Daoy (cell line): ENCODE measurements at places on chromosomes 3 and 15. TPM values are rescaled to one million over a fixed set of nuclear protein-coding genes. Genes with fewer than 3 reads are reported as not detected.

- DNase-seq, result no peak
These were observed 520.1 kb downstream of the NTRK3 start for GRCh38 chr15:87736401-87736800.

DNA sequence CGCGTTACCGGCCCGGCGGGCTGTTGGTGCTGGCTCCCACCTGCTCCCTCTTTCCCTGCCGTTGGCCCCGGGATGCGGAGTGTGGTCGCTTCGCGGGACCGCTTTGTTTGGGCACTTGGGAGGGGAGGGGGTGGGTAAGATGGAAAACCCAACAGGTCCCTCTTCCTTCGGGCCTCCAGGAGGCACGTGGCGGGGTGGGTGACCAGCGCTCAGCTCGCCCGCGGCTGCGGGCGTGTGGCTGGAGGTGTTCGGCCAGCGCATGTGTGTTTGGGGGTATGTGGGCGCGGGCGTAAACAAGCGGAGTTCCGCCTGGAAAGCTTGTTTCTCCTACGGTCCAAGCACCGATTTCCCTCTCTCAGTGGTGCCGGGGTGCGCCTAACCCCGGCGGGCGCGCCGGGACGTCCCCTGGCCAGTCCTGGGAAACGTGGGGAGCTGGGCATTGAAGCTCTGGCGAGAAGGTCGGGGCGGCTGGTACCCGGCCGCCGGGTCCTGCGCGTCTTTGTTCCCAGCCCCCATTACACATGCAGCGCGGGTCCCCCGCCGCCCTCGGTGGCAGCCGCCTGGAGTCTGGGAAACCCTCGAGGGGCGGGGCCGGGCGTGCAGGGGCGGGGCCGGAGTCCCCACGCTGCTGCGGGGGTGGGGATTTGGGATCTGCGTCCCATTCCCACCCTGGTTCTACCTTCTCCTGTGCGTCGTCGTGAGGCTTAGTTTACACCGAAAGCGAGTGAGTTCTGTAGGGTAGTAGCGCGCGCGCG is 1.4 kb downstream of the ACVR2B start:
- DNase-seq, result peak; percentile 73

- no peak for DNase-seq
These were observed 35.2 kb downstream of the SRPRB start for GRCh38 chr3:133840767-133841166.

BSN gene
- total RNA-seq, result 0.18 and 0.29 TPM in 2 replicates

DNA sequence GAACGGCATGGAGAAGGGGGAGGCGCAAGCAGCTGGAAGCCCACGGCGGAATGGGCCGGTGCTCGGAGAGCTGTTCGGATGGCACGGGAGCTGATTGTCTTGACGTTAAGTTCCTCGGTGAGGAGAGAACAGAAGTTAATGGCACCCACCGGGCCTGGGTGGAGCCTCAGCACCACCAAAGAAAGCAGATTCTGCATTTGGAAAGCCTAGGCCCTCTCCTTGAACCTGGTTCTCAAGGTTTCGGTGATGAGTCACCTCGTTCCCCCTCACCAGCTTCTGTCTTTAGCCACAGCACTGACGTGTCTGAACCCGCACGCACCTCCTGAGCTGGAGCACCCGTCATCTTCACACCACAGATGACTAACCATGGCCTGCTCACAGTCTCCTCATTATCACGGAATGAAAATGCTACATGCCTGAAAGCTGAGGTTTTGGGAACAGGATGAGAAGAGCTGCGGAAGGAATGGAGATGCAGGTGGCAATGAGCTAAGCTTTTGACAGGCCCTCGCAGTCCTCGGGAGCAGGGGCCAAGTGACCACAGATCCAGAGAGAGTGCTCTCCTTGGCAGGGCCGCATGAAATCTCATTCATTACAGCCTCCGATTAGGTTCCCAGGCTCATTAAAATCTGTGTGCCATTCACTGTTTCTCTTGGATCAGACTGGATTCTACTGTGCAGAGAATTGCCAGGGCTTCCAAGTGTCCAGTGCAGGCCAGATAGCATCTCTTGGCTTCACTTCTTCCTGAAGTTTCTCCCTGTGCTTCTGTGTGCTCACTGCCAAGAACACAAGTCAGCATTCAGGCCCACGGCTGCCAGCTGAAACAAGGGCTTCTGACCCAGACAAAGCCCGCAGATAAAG is 96.3 kb upstream of the DLG1 start:
- DNase-seq, result peak; percentile 100

GRCh38 chr3:12990306-12990705 is 82.9 kb downstream of the IQSEC1 start:
- DNase-seq, result no peak

GRCh38 chr3:152444029-152444641 is 175.4 kb downstream of the MBNL1 start:
- peak; percentile 19 for DNase-seq

CLDN16 gene
- 0.21 and 0.74 TPM in 2 replicates for total RNA-seq

THRB gene
- total RNA-seq, result 0.15 and 0.86 TPM in 2 replicates

C3orf52 gene
- 14.7 and 18.1 TPM in 2 replicates for total RNA-seq

CRYGS gene
- 0.51 and 2.6 TPM in 2 replicates for total RNA-seq

DNA sequence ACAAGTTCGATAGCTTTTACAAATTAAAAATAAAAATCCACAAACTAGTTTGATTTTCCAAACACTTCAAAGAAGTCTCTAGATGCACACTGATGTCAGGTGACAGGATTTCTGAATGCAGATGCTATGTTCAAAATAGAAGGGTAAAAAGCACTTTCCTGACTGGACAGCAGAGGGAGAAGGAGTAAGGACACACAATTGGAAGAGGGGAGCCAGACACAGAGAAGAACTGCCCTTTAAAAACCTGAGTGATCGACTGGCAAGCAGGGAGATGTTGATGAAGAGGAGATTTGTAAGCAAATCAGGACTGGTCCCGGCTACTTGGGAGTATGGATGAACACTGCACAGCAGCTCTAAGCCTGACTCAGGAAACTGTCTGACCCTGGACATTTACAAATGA is 612.8 kb downstream of the MAGI1 start:
- no peak for DNase-seq
